ENCODE measurements at places on chromosomes 11 and 22.

DNA sequence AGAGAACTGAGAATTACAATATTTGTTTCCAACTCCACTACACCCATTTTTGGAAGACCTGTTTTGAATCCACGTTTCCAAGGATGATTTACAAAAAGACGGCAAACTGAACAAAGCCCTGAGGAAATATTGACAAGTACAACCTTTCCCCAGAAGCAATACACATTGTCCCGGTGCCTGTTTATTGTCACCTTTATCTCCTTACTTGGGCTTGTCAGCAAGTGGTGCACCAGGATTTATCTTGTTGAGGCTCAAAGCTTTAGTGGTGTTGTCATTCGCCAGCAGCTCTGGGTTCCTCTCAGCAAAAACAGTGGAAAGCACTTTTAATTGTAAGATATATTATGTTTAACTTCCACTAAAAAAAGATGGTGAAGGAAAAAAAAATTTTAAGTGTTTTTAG, 1191.9 kb upstream of the TENM4 start:
- no peak for DNase-seq

GRCh38 chr22:20807315-20807752, 33.4 kb downstream of the SERPIND1 start:
- no peak for DNase-seq

GRCh38 chr22:44050766-44051355, 26.8 kb downstream of the PARVB start:
- no peak for DNase-seq

DNA sequence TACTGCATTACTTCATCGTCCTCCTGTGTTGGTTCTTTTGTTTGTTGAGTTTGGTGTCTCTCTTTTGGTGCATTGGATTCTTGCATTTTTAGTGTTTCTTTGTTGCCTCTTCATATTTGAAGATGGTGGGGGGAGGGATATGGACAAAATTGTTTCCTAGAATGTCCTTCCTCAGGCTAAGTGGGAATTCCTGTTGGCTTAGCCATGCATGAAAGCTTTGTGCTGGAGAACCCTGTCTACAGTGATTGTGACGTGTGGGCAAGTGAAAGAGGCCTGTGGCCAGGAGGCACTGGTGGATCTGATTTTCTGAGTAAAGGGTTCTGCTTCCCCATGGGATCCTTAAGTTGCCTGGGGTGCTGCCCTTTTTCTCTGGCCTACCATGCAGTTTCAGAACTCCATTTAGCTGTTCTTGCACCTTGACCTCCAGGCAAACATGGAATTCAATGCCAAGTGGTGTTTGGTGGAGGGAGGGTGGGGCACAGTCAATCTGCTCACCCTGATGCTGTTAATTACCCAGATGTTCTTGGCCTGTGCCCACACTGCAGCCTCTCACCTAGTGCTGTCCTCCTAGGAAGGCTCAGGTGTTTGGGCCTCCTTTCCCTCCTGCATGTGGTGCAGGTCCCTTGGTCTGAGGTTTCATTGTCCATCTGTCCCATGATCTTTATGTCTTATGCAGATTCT, 46.3 kb upstream of the SLC22A12 start:
- DNase-seq, result no peak

DNA sequence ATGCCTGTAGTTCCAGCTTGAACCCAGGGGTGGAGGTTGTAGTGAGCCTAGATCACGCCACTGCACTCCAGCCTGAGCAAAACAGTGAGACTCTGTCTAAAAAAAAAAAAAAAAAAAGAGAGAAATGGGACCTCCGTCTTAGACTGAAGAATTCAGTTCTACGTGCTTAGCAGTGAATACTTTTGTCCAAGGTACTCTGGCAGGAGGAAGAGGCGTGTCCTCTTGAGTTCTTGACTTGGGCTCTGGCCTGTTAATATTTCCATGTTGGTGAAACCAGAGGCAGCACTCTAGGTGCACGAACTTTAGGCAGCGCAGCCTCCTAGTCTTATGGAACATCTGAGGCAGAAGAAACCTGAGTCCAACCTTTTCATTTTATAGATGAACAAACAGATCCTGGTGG, 2.4 kb downstream of the HMBS start:
- no peak for DNase-seq

DNA sequence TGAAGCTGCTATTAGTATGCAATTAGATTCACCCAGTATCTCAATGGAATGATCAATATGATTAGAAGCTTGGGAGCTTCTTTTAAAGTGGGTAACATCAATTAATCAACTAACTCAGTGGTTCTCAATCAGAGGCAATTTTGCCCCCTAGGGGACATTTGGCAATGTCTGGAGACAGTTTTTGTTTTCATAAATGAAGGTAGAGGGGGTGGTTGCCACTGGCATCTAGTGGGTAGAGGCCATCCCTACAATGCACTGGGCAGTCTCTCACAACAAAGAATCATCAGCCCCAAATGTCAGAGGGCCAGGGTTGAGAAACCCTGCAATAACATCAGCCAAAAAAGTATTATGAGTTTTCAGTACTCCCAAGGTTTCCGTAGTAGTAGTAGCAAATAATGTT, 5.9 kb upstream of the AMOTL1 start:
- DNase-seq, result no peak

- no peak for DNase-seq
Observed at GRCh38 chr22:19943082-19944026, 1.7 kb upstream of the TXNRD2 start.

GRCh38 chr11:27353593-27354358, 9.2 kb downstream of the CCDC34 start:
- DNase-seq, result no peak

DNA sequence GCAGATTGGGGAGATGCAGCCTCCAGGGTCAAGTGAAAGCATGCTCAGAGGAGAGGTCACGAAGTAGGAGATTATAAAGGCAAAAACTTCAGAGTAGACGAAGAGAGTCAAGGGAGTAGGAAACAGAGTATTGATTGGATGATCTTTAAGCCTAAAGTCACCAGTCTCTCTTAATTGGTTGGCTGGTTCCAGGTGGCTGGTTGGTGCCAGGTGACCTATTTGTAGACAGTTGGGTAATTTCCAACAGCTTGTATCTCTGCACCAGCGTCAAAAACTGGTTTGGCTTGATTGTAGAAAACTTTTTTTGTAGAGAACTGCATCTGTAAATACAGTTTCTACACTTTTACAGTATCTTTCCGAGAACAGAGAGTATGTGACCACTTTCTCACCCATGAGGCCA, 75.7 kb upstream of the CCDC90B start:
- DNase-seq, result no peak
